ENCODE measurements at places on chromosomes 13 and 19. TPM values are rescaled to one million over a fixed set of nuclear protein-coding genes. Genes with fewer than 3 reads are reported as not detected.

DNA sequence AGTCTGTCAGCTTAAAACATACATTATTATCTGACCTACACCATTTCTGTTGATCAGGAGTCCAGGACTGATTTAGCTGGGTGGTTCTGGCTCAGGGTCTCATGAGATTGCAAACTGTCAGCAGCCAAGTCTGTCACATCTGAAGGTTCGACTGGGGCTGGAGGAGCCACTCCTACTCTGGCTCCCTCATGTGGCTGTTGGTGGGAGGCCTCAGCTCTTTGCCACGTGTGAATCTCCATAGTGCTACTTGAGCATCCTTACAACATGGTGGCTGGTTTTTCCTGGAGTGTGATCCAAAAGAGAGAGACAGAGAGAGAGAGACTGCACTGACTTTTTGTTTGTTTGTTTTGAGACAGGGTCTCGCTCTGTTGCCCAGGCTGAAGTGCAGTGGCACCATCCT is 63.6 kb upstream of the NFIC start:
- DNase-seq: no peak

GRCh38 chr19:42204664-42205063 is 12.8 kb downstream of the DEDD2 start:
- DNase-seq: no peak

DNA sequence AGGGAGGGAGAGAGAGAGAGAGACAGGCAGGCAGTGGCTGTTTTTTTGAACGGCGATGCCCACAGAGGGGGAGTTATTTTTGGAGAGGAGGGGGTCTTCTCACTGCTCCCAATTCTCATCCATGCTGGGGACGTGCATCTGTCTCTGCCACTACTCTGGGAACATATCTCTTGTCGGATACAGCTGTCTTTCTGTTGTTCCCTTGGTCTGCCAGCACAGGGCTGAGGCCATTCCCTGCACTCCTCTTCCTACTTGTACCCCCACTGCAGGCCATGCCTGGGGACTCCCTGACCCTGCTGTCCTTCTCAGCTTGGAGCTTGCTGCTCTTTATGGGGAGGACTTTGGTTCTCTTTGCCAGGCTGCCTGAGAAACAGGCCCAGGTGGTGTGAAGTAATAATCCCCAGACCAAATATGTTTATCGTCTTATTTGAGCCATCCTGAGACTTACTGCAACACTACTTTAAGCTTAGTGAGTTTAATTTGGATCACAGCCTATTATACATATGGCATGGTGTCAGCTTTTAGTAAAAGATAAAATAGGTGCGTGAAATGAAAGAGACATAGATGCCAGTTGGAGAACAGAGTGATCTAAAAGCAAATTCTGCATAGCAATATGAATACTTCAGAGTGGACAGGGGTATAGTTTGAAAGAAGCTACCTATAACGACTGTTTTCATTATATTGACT is 19.1 kb downstream of the LRCH1 start:
- no peak for DNase-seq

DNA sequence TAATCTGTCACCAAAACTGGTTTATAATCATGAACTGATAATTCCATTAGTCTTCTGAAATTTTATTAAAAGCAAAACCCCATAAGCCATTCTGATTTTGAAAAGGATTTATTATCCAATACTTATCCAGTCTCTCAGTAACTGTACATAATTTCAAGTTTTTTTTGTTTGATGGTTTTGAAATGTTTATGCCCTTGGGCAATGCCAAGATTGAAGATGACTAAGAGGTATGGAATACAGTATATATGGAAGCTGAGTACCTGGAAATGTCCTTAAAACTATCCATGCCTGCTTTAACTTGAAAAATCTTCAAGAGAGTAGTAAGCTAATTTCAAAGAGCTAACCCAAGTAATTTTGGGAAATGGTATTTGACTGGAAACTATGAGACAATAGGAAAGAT is 1.8 kb upstream of the NEK5 start:
- no peak for DNase-seq

DNA sequence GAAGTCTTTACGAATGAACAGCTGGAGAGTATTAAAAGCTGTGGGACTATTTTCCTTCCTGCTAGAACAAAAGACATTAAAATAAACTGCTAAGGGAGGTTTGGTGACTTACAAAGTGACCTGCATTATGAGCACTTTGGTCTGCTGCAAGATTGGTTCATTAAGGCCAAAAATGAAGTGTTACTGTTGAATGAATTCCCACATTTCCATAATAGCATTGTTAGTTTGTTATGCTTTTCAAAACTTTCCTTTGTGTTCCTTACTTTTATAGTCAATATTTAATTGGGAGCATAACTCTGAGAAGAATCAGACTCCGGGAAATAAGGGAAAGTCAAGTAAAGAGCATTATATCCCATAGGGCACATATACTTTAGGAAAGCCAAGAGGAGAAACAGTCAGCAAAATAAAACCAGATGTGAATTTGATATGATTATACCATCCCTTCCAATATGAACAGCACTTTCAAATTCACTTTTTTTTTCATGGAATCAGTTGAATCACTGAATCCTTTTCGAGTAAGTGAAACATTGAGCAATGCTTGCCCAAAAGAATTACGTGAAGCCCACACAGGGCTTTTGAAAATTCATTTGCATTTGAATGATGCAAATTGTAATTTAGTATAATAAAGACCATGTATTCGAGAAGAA is 112.6 kb downstream of the KCTD12 start:
- no peak for DNase-seq

GRCh38 chr19:28828276-28828870 is 384.6 kb downstream of the UQCRFS1 start:
- DNase-seq: no peak

DNA sequence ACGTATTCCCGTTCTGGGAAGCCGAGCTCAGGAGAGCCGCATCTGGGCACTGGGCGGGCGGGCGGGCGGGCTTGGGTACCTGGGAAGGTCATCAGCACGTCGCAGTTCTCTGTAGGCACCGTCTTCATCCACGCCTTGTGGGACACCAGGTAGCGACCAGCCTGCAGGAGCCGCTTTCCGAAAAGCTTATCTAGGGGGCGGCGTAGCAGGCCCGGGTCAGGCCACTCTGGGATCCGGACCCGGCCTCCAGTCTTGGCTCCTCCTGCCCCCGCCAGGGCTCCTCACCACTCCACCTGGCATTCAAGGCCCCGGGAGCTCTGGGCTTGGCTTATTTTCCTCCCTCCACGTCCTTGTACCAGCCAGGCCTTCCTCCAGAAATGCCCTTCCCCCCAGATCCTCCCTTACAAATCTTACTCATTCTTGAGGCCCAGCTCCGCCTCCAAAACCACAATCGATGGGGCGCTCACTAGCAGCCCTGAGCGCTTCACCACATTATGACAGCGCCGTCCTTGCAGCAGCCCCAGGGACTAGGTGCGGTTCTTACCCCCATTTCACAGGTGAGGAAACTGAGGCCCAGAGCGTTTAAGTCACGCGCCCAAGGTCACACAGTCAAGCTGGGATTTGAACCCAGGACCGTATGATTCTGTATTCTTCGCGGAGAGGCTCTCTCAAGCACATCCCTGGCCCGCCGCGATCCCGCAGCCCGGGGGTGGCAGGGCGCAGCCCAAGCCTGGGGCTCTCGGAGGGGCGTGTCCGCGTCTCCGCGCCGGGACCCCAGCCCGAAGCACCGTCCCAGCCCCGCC is 843 bp downstream of the ANO8 start:
- no peak for DNase-seq

DNA sequence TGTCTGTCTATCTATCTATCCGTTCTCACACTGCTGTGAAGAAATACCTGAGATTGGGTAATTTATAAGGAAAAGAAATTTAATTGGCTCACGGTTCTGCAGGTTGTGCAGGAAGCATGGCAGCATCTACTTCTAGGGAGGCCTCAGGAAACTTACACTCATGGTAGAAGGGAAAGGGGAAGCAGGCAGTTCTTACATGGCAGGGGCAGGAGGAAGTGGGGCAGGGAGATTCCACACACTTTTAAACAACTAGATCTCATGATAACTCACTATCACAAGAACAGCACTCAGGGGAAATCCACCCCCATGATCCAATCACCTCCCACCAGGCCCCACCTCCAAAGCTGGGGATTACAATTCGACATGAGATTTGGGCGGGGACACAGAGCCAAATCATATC is 105.3 kb downstream of the SLC10A2 start:
- DNase-seq: no peak

The ZIC5 gene
- not detected for polyA plus RNA-seq

The CBY2 gene
- polyA plus RNA-seq: not detected

The LHB gene
- not detected for polyA plus RNA-seq

The ZNF492 gene
- 0.09 TPM for polyA plus RNA-seq
